GM23338 (cell line): ENCODE measurements at places on chromosomes 4 and X.

DNA sequence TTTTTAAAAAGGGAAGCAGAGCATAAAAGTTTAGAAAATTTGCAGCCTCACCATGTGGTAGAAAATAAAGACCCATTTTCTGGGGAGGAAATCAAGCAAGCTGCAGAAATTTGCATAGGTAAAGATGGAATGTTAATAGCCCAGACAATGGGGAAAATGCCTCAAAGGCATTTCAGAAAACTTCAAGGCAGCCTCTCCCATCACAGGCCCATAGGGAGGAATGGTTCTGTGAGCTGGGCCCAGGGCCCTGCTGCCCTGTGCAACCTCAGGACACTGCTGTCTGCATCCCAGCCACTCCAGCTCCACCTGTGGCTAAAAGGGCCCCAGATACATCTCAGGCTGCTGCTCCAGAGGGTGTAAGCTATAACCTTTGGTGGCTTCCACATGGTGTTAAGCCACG, 137.9 kb downstream of the INPP4B start:
- peak; percentile 63 for DNase-seq

GRCh38 chr4:121666091-121666679, 30.6 kb downstream of the ANXA5 start:
- no peak for DNase-seq

GRCh38 chr4:77159806-77160205, 2.8 kb downstream of the CCNG2 start:
- no peak for DNase-seq

DNA sequence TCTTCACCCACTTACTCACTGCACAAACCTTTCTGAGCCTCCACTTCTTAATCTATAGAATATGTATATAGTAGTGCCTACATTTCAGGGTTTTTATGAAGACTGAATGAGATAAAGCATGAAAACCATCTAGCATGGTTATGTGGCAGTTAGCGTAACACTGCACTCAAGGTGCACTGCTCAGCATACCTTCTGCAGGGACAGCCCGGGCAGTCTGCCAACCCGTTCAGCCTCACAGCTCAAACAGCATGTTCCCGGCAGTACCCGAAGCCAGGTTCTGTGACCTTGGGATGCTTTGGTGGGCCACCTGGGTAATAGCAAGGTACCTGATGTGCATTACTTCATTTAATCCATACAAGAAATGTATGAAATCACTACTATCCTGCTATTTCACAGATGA, 81.4 kb downstream of the DOCK11 start:
- no peak for DNase-seq

DNA sequence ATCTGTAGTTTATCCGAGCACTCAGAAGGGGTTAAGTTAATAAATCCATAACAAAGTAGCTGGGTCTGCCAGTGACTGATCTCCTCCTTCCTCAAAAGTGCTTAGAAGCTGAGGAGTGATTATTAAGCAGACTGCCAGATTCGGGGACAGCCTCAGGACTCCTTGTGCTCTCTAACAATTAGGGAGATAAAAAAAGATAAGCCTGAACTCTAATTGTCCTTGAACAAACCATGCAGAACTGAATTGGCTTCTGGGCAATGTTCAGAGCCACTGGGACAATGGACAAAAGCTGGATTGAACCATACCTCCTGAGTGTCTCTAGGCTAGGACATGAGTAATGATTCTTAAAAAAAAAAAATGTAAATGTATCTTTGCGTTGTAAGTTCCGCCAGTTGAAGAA, 22.7 kb upstream of the GRPR start:
- no peak for DNase-seq

DNA sequence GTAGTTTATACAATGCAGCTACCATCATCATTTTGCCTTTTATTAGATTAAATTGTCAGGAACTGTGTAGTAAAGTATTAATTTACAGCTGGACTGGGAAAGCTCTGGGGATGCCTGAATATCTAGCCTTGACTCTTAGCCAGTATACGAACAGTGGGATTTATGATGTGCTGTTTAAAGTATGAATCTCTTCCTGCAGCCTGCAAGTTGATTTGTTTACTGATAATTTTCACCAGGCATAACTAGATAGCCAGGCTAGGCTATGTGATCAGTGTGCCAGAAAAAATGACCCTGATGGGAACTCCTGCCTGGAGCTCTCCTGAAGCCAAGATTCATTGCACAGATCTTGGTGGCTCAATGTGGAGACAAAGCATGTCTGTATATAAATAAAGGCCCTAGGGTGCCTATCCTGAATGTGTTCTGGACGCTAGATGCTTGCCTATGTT, 119.2 kb downstream of the SCLT1 start:
- DNase-seq, result no peak

- DNase-seq, result no peak
Observed at GRCh38 chr4:81516241-81516640, 44.5 kb upstream of the RASGEF1B start.

- DNase-seq, result no peak
Observed at GRCh38 chr4:24335616-24336015, 248.7 kb downstream of the DHX15 start.

DNA sequence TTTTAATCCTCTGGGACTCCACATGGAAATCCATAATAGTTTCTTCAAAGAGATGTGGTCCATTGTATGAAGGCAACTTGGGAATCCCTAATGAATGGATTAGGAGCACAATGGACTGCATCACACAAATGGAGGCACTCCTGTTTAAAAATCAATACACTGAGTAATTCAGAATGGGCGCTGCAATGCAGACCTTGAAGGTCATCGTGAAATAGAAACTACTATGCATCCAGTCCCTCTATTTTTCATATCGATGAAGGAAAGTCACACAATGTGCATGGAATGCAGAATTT, 98.8 kb upstream of the EGFL6 start:
- DNase-seq, result no peak

GRCh38 chr4:184171011-184171410, 46.7 kb downstream of the ENPP6 start:
- peak; percentile 66 for DNase-seq

DNA sequence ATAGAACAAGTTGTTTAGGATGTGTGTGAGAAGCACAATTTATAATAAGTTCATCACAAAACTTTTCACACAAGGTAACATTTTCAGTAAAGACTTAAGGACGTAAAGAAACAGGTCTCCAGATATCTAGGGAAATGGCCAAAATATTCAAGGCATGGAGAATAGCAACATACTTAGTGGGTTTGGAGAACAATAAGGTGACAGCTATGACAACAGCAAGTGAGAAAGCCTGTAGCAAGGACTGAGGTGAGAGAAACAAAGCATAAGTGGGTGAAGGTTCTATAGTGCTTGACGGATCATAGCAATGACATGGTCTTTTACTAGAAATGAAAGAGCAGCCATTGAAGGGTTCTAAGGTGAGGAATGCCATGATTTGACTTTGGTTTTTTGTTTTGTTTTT, 1337.3 kb downstream of the PCDH18 start:
- no peak for DNase-seq
